ENCODE measurements at places on chromosomes 6 and 20. TPM values are rescaled to one million over a fixed set of nuclear protein-coding genes. Genes with fewer than 3 reads are reported as not detected.

Gene SALL4
- 0.02 TPM for total RNA-seq

GRCh38 chr6:24910331-24910960 is 25.3 kb downstream of the RIPOR2 start:
- DNase-seq: no peak

Gene ABHD16B
- not detected for total RNA-seq

Gene OSER1
- 69.9 TPM for total RNA-seq

DNA sequence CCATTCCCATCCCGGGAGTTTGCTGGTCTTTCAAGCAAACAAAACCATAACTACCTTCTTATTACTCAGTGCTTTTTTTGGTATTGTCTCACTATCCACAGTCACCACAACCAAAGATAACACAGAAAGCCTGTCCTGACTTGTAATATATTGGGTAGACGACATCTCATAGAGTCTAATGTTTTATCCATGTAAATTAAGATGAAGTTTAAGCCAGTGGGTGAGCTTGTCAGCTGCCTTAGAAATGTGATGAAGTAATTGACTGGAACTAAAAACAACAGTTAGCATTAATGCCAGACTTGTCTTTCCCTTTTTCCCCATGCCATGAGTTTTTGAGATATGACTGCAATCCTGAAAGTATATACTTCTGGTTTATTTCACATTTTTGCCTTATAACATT is 282.7 kb upstream of the PRDM1 start:
- no peak for DNase-seq

DNA sequence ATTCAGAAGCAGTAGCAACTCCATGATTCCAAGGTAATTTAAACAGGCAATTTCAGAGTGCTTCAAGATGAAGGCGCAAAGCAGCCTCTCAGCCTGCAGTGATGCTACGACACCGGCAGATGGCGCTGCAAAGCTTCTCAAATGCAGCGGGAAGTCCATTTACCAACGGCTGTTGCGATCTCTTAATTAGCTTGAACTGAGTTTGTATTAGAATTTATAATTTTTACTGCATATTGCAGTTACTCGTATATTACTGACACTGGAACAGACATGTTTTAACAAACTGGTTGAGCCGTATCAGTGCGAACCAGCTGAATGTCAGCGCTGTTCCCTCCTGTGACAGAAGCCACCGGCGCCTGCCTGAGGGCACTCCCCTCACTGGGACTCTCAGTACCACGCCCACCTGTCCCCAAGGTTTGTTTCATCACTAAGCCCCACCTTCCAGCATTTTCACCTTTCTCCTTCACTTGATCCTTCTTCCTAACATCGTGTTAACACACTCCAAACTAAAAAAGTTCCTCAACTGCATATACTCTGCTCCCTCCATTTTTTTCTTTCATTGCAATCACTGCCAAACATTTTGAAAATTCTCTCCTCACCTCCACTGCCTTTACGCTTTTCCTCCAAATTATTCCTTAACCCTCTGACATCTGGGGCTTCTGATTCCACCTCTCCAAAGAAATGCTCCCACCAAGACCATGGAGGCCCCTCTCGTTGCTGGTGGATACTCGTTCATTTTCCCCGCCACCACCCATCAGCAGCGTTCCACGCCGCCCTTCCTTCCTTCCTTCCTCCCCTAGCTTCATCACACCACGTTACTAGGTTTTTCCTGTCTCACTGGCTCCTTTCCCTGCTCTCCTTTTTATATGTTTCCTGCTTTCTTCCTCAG is 14.5 kb downstream of the GNL1 start:
- DNase-seq: peak; percentile 75

DNA sequence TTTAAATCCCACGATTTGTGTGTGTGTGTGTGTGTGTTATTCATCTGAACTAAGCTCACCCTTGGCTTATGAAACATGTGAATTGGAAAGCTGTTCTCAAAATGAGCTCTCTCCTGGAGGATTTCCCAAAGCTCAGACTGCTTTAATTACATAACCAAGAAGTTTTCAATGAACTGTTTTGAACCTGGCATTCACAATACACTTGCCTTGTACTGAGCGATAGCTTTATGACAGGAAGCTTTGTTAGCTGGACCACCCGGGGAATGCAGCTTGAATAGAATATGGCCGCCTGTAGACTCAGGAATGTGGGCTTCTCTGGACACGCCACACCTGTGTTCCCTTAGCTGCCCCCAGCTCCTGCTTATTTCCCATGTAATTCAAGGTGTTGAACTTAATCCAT is 71.4 kb upstream of the PREP start:
- no peak for DNase-seq

- no peak for DNase-seq
These were observed 79.0 kb upstream of the FAM184A start for GRCh38 chr6:119157506-119157815.

Gene VGLL2
- total RNA-seq: not detected

DNA sequence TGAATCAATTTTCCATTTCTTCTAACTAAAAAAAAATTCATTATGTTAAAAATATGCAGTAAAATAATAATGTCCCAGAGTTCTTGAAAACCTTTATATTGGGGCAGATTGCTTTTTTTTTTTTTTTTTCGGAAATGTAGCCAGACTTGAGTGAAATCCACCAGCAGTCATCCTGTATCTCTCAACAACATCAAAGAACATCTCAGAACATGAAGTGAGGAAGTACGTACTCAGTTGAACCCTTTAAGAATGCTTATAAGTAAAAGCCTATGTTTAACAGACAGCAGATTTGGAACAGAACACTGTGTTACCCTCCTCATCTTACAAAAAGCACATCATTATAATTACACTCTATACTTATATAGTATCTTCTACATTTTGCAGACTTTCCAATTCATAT is 51.0 kb upstream of the SUPT3H start:
- no peak for DNase-seq

GRCh38 chr6:162260027-162260426 is 467.5 kb downstream of the PRKN start:
- DNase-seq: no peak

DNA sequence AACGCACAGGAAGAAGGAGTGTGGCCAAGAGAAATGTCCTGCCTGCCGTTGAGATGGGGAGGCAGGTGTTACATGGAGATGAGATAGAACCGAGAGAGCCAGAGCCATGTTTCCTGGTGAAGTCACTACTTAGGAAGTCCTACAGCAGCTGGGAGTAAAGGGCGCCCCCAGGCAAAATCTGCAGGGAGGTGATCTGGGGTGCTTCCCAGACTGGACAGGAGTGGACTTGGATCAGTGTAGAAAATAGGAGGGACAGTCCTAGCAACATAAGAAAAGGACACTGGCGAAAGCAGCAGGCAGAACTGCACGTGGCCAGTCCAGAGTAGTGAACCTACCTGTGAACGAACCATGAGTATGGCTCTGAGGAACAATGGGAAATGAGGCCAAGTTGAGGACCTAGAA is 85.3 kb downstream of the CD164 start:
- DNase-seq: no peak

Gene RBM12
- 50.9 TPM for total RNA-seq

- no peak for DNase-seq
These were observed 414.6 kb downstream of the CDH26 start for GRCh38 chr20:60372822-60373221.

DNA sequence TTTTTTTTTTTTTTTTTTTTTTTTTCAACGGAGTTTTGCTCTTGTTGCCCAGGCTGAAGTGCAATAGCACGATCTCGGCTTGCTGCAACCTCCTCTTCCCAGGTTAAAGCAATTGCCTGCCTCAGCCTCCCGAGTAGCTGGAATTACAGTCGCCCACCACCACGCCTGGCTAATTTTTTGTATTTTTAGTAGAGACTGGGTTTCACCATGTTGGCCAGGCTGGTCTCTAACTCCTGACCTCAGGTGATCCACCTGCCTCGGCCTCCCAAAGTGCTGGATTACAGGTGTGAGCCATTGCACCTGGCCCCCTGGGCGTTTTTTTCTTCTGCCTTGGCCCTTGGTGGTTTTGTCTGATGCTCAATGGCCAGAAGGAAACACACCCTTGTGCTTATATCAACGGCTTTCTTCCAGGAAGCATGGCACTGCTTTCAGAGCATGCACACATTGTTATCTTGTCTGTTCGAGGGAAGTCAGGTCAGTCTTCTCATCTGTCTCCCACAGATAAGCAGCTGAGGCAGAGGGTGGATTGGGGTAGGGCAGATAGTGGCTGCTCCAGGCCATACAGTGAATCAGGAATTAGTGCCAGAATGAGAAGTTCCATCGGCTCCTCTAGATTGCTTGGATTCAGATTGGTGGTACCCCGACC is 203.1 kb downstream of the TSHZ2 start:
- no peak for DNase-seq

GRCh38 chr20:905396-905961 is 10.7 kb downstream of the ANGPT4 start:
- no peak for DNase-seq

- no peak for DNase-seq
These were observed 19.4 kb downstream of the DSTN start for GRCh38 chr20:17589161-17589834.

DNA sequence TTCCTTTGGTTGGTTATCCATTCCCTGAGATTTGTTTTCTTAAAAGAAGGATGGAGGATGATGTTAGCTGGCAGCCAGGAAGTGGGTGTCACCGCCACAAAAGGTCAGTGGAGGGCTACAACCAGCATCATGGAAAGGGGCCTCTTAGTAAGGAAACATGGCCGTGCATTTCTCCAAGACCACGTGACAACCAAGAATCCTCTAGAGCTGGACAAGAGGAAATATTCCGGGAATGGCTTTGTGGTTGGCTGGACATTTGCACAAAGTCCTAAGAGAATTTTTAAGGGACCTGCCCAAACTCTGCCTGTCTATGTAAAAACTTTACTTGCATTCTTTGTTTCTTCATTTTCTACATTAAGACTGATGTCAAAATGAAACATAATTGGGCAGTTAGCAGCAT is 399.9 kb upstream of the MARCKS start:
- DNase-seq: peak; percentile 75

Data from A172 (cell line).